ENCODE measurements at places on chromosomes 2 and 18.

GRCh38 chr2:18490901-18491300 lies 69.6 kb downstream of the RDH14 start:
- H3K4me1 ChIP-seq = no peaks in the 10 kb centered on the region
- H3K36me3 ChIP-seq = no peaks in the 10 kb centered on the region
- DNase-seq = no peak
- peaks cover 24% of the 10 kb centered on the region for H3K27me3 ChIP-seq

DNA sequence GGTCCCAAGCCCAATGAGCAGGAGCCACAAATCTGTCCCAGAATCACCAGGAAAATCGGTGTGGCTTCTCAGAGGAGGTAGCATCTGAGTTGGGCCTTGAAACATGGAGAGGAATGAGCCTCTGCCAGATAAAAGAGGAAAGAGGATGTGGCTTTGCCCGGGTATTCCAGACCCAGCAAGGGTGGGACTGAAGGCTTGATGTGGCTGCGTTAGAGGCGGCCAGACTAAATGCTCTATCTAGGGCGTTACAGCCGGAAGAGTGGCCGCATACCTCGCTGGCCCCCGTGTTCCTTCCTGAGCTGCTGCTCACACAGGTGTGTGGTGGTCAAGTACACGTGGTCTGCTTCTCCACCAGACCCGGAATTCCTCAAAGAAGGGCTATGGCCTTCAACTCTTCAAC lies 33.9 kb upstream of the POMC start:
- no peak overlapping the region for H3K4me3 ChIP-seq
- no peak for DNase-seq
- no peaks in the 10 kb centered on the region for H3K27me3 ChIP-seq
- H3K36me3 ChIP-seq = no peaks in the 10 kb centered on the region

DNA sequence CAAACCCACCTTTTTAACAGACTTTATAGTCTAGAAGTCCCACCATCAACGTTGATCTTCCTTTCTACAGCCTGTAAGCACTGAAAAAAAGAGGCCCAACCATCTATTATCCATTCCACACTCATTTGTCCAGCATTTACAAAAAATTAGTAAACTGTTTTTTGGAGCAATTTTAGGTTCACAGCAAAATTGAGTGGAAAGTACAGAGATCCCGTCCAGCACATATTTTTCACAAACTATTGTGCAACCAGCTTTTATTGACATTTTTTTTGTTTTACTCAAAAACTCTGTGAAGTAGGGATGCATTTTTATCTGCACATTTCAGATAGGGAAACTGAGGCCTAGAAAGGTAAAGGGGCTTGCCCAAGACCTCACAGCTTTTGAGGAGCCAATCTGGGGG lies 68.6 kb downstream of the TNP1 start:
- H3K27me3 ChIP-seq = peaks cover 9% of the 10 kb centered on the region
- no peaks in the 10 kb centered on the region for H3K4me1 ChIP-seq
- no peak overlapping the region for H3K27ac ChIP-seq
- H3K36me3 ChIP-seq = no peaks in the 10 kb centered on the region
- H3K4me3 ChIP-seq = no peak overlapping the region

DNA sequence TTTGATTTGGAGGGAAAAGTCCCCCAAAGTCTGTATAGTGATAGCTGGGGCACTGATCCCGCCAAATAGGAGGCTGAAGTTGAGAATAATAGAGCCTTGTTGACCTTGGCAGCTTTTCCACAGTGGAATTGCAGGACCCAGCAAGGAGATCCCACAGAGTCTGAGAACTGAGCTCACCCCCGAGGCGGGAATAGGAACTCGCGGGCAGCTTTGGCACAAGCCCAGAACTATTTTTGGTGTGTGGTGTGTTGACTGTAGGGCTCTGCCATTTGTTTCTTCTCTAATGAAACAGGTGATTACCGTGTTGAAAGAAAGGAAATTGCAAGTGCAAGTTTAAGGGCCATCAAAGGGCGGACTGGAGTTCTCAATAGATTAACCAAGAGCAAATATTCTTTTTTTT lies 34.0 kb downstream of the SH3RF3 start:
- DNase-seq = no peak
- H3K36me3 ChIP-seq = no peaks in the 10 kb centered on the region
- no peak overlapping the region for H3K4me3 ChIP-seq

DNA sequence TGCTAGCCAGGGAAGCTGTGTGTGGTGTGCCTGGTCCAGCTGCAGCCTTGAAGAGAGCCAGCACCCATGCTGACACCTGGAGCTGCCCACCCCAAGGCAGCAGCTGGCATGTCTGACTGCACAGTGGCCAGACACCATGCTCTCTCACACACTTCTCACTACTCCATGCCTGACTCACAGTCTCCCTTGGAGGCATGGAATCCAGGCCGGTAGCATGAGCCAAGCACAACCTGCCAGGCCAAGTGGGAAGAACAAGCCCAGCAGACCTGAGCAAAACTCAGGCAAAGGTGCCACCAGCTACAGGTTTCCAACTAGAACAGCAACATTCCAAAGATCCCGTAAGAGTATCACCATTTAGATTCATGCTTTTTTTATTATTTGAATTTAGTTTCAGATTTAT lies 625.3 kb upstream of the LRRTM4 start:
- no peak overlapping the region for H3K27ac ChIP-seq
- no peak overlapping the region for H3K4me3 ChIP-seq
- H3K4me1 ChIP-seq = no peaks in the 10 kb centered on the region
- no peaks in the 10 kb centered on the region for H3K27me3 ChIP-seq
- DNase-seq = no peak

- DNase-seq = no peak
- no peaks in the 10 kb centered on the region for H3K36me3 ChIP-seq
- no peaks in the 10 kb centered on the region for H3K27me3 ChIP-seq
- H3K4me3 ChIP-seq = no peak overlapping the region
These were observed 335.7 kb upstream of the UBE2E3 start for GRCh38 chr2:180644709-180645108.

DNA sequence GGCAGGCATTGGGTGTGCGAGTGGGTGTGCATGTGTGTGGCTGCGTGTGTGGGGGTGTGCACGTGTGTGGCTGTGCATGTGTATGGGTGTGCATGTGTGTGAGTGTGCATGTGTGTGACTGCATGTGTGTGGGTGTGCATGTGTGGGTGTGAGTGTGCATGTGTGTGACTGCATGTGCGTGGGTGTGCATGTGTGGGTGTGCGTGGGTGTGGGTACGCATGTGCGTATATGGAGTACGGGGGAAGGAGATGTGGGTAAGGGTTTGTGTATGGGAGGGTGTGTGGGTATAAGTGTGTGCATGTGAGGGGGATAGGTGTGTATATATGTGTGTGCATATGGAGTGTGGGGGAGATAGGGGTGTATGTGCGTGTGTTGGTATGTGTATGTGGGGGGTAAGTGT lies 136.4 kb downstream of the FAM210A start:
- no peaks in the 10 kb centered on the region for H3K36me3 ChIP-seq
- no peak overlapping the region for H3K4me3 ChIP-seq
- H3K27me3 ChIP-seq = no peaks in the 10 kb centered on the region
- peaks cover 52% of the 10 kb centered on the region for H3K4me1 ChIP-seq
- H3K27ac ChIP-seq = no peak overlapping the region

- H3K4me3 ChIP-seq = no peak overlapping the region
- no peaks in the 10 kb centered on the region for H3K4me1 ChIP-seq
- H3K27ac ChIP-seq = no peak overlapping the region
- no peaks in the 10 kb centered on the region for H3K27me3 ChIP-seq
These were observed 242.4 kb upstream of the ZNF521 start for GRCh38 chr18:25594351-25594750.

GRCh38 chr18:45775241-45775676 lies 50.2 kb upstream of the SIGLEC15 start:
- peaks cover 25% of the 10 kb centered on the region for H3K4me1 ChIP-seq
- H3K4me3 ChIP-seq = peak overlapping the region; percentile 85
- H3K27me3 ChIP-seq = peaks cover 40% of the 10 kb centered on the region

- H3K4me1 ChIP-seq = no peaks in the 10 kb centered on the region
- DNase-seq = no peak
- H3K36me3 ChIP-seq = no peaks in the 10 kb centered on the region
- no peak overlapping the region for H3K4me3 ChIP-seq
- H3K27ac ChIP-seq = no peak overlapping the region
These were observed 28.6 kb downstream of the ASXL3 start for GRCh38 chr18:33606621-33607020.

- H3K36me3 ChIP-seq = peaks cover 10% of the 10 kb centered on the region
- peaks cover 70% of the 10 kb centered on the region for H3K4me1 ChIP-seq
- peak overlapping the region; percentile 80 for H3K4me3 ChIP-seq
- peak overlapping the region; percentile 92 for H3K27ac ChIP-seq
- no peak for DNase-seq
These were observed 115.3 kb downstream of the METTL8 start for GRCh38 chr2:171318463-171318934.

- DNase-seq = no peak
- H3K36me3 ChIP-seq = no peaks in the 10 kb centered on the region
- H3K27ac ChIP-seq = no peak overlapping the region
- H3K4me3 ChIP-seq = no peak overlapping the region
- no peaks in the 10 kb centered on the region for H3K27me3 ChIP-seq
These were observed 1.1 kb upstream of the TXNDC2 start for GRCh38 chr18:9884532-9885140.

DNA sequence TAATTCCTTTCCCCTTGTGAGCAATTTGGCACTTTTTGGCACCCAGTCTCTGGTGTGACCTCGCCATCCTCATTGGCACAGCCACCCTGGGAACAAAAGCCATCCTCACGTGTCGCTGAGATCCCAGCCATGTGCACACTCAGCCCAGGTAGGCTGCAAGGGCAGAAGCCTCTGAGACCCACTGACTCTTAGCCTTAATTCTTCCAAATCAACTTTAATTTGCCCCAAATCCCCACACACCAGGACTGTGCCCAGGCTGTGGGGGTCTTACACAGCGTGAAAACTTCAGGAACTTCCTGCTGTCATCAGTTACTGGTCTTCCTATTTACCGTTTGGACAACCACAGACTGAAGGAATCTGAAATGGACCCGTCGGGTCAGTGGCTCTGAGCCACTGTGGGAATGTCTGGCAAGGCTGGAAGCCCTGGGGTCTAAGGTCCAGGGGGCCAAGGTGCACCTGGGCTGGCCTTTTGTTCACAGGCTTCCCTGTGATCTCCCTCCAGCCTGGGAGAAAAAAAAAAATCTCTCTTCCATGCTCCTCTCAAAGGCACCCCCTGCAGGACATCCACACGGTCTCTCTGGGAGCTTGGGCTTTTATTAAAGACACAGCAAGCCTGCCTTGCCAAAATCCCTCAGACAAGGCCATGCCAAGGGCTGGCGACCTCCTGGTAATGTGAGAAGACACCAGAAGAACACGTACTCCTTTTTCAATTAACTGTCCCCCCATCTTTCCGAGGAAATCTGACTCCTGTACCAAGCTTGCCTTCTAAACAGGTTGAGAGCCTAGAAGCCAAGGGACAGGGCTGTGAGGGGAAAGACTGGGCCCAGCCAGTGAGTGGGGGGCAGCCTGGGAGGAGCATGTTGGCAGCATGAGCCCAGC lies 42.1 kb upstream of the LAPTM4A start:
- no peak overlapping the region for H3K4me3 ChIP-seq
- peaks cover 22% of the 10 kb centered on the region for H3K27me3 ChIP-seq
- no peak for DNase-seq
- no peaks in the 10 kb centered on the region for H3K4me1 ChIP-seq
- no peaks in the 10 kb centered on the region for H3K36me3 ChIP-seq

DNA sequence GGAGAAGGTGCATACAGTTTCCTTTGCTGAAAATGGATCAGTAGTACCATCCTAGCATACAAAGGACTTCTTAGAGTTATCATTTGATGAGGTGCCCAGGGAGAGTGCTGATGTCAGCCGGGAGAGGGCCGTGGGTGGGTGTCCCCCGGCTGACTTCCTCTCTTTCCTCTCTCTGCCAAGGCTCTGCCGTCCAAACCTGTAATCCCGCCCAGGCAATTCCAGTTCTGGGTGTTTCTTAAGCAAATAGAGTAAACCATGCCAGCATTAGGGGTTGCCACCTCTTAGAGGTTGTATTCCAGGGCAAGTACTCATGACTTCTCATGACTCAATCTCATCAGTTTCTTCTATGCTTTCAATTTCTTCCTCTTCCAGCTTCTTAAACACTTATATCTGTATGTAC lies 117.2 kb downstream of the GATA6 start:
- no peak overlapping the region for H3K27ac ChIP-seq
- no peak overlapping the region for H3K4me3 ChIP-seq
- H3K4me1 ChIP-seq = no peaks in the 10 kb centered on the region
- H3K36me3 ChIP-seq = no peaks in the 10 kb centered on the region

DNA sequence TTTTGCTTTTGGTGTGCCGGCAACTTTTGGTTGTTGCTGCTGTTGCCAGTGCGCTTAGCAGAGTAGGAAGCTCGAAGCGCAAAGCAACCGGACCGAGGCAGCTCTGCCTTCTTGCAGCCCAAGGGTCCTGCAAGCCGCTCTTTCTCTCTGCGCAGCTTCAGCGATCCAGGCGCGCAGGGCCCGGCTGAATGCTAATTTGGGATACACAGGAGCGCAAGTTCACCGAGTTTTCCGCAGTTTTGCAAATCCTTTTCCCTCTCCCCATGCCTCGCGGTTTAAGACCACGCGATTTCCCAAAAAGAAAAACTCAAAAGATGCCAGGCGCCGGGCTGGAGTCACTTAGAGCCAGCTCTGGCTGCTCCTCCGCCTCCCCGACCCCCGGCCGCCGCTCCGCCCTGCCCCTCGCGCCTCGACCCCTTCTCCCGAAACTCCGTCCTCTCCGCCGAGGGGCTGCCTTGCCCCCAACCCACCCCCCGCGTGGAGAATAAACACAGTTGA lies 13.5 kb upstream of the SIX3 start:
- DNase-seq = no peak
- peaks cover 28% of the 10 kb centered on the region for H3K4me1 ChIP-seq
- no peaks in the 10 kb centered on the region for H3K36me3 ChIP-seq
- peak overlapping the region; percentile 8 for H3K4me3 ChIP-seq

- H3K4me3 ChIP-seq = peak overlapping the region; percentile 4
- no peak overlapping the region for H3K27ac ChIP-seq
- no peaks in the 10 kb centered on the region for H3K27me3 ChIP-seq
- DNase-seq = no peak
- peaks cover 3% of the 10 kb centered on the region for H3K36me3 ChIP-seq
These were observed 76.9 kb downstream of the MYO1B start for GRCh38 chr2:191321861-191322662.

DNA sequence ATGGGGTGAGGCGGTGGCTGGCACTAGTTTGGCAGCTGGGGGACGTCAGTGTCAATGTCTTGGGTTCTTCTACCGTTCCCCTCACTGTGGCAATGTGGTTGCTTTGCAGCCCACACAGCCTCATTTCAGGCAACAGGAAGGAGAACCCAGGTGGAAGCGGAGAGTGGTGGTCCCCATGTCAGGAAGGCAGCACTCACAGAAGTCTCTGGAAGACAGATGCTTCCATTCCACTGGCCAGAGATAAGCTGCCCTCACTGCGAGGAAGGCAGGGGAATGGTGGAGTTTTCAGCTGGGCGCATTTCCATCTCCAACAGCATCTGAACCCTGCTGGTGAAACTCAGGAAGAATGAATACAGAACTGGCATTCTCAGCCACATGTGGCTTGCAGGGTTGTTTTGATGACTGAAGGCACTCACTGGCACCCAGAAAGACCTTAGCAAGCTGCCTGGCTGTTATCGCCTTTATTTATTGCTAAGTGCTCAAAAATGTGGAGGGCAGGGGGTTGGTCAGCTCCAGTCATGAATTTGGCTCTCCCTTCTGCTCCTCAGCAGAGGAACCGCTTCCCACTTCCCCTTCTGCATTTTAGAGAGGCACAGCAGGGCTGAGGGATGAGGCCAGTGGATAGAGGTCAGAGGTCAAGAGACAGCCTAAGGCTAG lies 19.4 kb downstream of the KCNIP3 start:
- no peaks in the 10 kb centered on the region for H3K36me3 ChIP-seq
- no peak for DNase-seq
- H3K27ac ChIP-seq = no peak overlapping the region
- H3K27me3 ChIP-seq = no peaks in the 10 kb centered on the region
- H3K4me3 ChIP-seq = no peak overlapping the region

GRCh38 chr18:64116571-64117175 lies 32.2 kb downstream of the LINC00305 start:
- no peak overlapping the region for H3K4me3 ChIP-seq
- H3K36me3 ChIP-seq = no peaks in the 10 kb centered on the region
- no peaks in the 10 kb centered on the region for H3K4me1 ChIP-seq
- no peak for DNase-seq
- H3K27ac ChIP-seq = no peak overlapping the region
- no peaks in the 10 kb centered on the region for H3K27me3 ChIP-seq

Data from activated B cell treated with CpG ODN at 0.5 μM for 24 hours (primary cell).